Activated CD4-positive, CD25-positive, alpha-beta regulatory T cell treated with anti-CD3 and anti-CD28 coated beads, Interleukin-2, amount 50 U/mL, for 16 hours (primary cell): ENCODE measurements at places on chromosomes 12 and 14.

- DNase-seq = no peak
Measured at GRCh38 chr14:93343797-93344196, 3.2 kb upstream of the COX8C start.

- DNase-seq = no peak
Measured at GRCh38 chr12:52871291-52872039, 22.7 kb upstream of the KRT78 start.

DNA sequence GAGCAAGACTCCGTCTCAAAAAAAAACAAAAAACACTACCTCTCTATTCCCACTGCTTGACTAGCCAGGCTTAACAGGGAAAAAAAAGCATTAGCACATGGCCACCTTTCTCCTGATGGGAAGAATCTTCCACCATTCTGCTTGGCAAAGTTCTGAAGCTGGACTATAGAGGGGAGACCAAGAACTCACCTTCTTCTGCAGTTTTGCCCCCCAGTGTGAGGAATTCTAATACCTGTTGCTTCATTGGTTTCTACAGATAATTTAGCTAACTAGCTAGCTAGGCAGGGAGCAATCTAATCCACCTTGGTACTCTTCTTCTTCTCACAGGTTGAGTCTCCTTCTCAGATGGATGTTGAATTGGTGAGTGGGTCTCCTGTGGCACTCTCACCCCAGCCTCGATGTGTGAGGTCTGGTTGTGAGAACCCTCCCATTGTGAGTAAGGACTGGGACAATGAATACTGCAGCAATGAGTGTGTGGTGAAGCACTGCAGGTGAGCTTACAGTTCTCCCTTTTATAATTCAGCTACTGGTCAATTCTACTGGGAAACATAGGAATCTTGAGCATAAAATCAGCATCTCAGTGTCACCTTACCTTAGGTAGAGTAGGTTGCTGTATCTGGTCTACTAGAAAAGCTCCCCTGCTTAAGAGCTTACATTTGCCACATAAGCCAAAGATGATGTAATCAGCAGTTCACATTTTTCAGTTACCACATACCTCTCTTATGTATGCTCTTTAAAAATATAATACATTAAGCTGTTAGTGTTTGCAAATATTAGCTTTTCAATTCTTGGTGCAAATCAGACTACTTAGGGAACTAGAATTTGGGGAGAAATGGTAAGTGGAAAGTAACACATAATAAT is 16.0 kb downstream of the METTL3 start:
- no peak for DNase-seq

- DNase-seq = no peak
Measured at GRCh38 chr14:38004610-38004879, 203.2 kb upstream of the SSTR1 start.

DNA sequence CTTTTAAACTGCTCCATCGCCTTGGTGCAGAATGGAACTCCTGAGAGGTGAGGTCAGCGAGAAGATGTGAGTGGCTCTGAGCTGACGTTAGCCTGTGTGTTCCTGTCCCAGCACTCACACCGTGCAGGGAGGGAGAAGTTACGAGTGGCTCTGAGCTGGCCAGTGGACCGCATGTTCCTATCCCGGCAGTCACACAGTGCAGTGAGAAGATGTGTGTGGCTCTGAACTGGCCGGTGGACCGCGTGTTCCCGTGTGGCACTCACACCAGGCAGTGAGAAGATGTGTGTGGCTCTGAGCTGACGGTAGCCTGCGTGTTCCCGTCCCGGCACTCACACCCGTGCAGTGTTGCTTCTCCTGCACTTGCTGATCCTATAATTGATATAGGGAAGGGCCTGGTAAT is 59.9 kb downstream of the VCPKMT start:
- DNase-seq = no peak

GRCh38 chr12:106135781-106136180 is 3.0 kb downstream of the NUAK1 start:
- DNase-seq = no peak

- DNase-seq = no peak
Measured at GRCh38 chr12:23098110-23098509, 473.1 kb downstream of the ETNK1 start.

DNA sequence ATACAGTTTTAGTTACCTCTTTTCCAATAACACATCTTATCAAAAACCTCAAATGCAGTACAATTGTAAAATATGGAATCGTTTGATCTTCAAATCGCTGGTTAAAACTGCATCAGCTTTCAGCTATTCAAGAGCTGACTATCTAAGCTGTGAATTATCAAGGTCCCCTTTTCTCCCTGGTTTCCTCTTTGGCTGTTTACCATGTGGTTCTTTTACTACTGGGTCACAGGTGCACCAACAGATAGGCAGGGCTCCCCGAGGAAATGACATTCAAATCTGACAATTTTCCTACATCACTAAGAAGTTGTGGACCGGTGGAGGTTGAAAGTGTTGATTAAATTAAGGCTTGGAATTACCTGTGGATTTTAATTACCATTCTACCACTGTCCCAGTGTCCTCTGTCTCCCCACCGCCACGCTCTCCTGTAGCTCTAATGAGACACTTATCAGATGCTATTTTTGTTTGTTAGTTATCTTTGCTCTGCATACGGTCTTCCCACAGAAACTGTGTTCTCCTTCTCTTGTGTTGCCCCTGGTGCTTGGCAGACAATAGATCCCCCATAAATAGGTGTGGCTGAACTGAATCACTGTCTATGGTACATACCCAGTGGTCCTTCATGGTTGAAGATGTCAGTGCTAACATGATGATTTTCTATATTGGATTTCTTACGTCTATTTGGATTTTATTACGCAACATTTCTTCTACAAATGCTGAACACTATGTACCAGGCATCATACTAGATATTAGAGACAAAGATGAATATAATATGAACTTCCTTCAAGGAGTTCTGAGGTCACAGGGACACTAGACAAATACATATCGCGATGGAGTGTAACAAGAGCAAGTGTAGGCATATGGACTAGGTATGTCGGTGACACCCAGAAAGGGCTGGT is 20.9 kb upstream of the PLXNC1 start:
- DNase-seq = no peak

- no peak for DNase-seq
Measured at GRCh38 chr12:101013993-101014392, 196.0 kb downstream of the SLC5A8 start.

DNA sequence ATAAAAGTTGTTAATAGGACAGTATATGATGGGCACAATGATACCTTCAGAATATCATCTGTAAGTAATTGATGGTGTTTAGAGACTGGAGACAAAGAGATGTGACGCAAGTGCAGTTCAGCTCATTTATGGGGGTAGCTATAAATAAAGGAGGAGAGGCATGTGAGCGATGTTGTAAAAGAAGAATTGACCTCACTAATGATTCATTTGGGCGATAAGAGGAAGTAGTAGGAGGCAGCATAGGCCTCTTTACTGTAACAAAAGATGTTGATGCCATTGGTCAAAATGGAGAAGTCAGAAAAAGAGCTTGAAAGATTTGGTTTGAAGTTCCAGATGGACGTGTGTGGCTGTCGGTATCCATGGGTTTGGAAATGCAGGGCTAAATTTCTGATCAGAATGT is 70.0 kb downstream of the FLRT2 start:
- no peak for DNase-seq

- peak; percentile 20 for DNase-seq
Measured at GRCh38 chr12:122646517-122647217, 56.5 kb downstream of the HCAR2 start.

DNA sequence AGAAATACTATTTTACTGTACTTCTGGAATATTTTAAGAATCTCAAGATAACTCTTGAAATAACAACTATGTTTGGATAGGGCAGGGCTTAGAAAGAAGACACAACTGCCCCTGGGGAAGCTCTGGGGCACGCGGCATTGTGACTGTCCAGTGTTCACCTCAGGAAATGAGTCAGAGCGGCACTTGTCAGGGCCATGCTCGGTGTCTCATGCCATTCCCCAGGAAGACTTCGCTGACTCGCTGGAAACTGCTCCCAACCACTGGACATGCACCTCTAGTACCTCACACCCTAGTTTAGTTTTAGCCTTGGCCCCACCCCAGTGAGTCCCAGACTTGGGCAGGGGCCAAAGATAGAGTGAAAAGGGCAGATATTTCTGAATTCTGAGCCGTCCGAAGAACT is 192.0 kb downstream of the TTC7B start:
- DNase-seq = no peak

DNA sequence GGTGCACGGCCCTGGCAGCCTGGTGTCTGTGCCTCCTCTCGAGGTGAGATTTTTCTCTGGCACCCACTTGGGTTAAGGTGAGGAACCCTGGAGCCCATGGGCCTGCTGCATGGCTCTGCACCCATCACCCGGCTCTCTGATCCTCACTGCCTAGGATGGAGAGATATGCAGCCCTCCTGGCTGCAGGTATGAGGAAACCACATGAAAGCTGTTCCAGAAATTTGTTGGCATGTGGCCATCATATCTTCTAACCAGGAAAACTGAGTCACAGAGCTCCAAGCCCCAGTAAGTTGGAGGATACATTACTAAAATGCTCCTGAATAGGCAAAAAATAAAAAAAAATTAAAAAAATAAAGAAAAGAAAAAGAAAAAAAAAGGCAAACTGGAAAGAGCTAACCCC is 39.3 kb upstream of the DDX11 start:
- DNase-seq = no peak

DNA sequence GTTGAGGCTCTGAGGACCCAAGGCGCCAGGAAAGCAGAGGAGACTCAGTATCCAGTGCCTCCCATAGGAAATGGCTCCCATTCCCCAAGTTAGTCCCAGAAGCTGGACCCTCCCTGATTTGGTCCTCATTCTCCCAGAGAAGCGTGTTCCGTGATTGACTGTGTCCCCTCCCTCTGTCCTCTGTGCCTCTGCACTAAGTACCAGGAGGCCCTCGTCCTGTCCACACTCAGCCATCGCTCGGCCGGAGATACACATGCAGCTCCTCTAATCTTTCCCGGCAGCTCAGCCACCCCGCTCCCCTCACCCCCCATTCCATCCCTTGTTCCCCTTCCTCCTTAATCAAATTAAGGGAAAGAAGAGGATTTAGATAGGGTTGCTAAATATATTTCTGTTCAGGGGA is 28.3 kb upstream of the ATP2A2 start:
- DNase-seq = no peak

DNA sequence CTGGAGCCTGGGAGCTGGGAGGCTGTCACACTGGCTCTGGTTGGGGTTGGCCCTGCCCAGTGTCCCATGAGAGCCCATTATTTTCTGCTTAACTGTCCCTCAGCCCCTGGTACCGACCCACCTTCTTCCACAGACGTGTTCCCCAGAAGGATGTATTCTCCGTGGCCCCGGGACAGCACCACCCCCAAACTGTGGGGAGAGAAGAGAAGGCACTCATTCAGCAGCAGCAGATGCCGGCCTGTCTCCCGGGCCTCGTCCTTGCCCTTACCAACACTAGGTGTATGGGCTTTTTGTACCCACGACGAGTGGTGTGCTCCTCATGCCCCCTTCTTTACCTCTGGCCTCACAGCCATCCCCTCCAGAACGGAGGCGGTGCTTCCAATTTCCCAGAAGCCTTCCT is 38.1 kb downstream of the LRTM2 start:
- no peak for DNase-seq

- DNase-seq = peak; percentile 9
Measured at GRCh38 chr12:131105736-131106348, 152.1 kb downstream of the ADGRD1 start.
